Heart right ventricle (tissue), 16 donors: ENCODE measurements at places on chromosomes 13 and 19. TPM values are rescaled to one million over a fixed set of nuclear protein-coding genes. Genes with fewer than 3 reads are reported as not detected.

DNA sequence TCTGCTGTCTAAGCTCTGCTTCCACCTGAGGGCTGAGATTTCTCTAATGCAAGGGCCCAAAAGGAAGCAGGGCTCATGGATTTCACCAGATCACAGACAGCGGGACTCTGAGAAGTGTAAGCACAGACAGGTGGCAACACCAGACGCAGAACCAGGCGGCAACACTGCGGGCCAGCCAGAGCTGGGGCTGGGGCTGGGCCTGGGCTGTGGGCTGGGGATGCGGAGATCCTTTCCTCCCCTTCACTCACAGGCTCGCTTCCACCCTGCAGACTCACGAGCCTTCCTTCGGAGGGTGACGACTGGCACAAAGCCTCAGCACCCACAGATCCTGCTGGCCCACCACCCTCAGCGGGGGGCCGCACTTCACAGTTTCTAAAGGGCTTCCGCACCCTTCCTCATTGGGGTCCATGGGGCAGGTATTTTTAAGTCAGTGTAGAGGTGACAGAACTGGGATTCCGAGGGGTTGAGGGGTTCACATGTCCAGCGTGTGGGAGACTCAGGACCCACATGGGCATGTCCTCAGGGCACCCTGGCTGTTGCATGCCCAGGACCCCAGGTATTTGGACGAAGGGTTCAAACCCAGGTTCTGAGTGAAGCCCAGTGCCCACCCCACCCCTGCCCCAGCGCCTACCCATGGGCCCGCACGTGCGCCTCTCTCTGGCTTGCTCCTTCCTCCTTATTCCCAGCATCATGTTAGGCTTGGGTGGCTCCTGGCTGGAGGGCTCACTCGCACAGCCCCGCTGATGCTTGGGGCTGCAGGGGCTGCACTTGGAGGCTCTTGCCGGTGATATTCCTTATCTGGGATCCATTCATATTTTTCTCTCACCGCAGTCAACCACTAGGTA is 137.3 kb upstream of the GPR12 start:
- no peak for DNase-seq

GRCh38 chr13:46173656-46174055 is 8.3 kb downstream of the LCP1 start:
- DNase-seq: no peak

ACP5 gene
- total RNA-seq: 1.9 TPM

DPF1 gene
- total RNA-seq: 0.29 TPM

- DNase-seq: no peak
Observed at GRCh38 chr19:39154629-39155100, 29.1 kb downstream of the PAK4 start.

DNA sequence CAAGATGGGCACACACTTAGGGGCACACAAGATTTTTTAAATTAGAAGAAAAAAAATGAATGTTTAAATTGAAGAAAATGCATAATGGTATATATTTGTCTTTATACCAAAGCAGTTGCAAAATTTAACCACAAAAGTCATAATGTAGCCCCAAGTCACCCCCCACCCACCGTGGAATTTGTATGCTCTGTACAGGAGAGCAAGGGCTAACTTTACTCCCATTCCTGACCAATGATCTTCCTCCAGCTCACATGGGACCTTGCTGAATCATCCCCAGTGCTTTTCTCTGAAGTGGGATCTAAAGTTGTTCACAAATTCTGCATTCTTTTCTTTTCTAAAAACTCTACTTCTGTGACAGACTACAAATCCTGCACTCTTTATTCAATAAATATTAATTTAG is 597.0 kb downstream of the UQCRFS1 start:
- DNase-seq: no peak

DNA sequence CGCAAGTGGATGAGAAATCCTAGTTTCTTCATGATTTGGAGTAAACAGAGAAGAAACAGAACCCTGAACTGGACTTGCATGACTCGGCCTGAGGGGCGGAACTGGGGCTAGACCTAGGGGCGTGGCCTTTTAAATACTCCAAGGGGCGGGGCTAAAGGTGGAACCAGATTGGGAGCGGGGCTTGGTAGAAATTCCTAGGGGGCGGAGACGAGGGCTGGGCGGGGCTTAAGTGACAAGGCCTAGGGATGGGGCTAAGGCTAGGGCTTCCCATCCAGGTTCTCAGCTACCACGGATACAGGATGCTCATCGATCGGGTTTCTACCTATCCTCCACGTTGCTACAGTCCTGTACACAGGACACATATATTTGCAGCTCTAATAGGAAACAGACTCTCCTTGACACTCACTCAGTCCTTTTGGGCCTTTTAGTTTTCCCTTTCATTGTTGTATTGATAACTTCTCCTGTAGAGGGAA is 372 bp upstream of the ZNF699 start:
- DNase-seq: peak; percentile 90

LILRB1 gene
- 1.7 TPM for total RNA-seq

- no peak for DNase-seq
Observed at GRCh38 chr13:36142735-36143134, 11.6 kb upstream of the DCLK1 start.

- no peak for DNase-seq
Observed at GRCh38 chr19:46611776-46612175, 10.6 kb downstream of the CALM3 start.

DNA sequence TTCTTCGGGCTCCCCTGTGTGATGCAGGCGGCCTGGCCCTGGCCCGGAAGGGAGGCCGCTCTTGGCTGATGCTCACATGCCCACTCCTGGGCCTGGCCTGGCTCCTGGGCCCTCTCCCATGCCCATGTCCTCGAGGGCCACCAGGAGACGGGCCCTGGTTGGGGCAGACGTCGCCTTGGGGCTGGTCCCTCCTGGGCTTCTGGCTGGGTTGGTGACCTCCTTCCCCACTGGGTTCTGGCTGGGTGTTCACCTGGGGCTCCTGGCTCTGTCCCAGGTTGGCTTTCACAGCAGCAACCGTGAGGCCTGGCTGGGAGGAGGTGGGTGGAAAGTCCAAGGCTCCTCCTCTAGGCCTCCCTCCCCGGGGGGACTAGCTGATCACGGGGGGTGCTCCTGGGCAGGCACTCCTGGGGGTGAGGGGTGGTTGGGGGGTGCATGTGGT is 15.5 kb upstream of the SLC7A10 start:
- no peak for DNase-seq

DNA sequence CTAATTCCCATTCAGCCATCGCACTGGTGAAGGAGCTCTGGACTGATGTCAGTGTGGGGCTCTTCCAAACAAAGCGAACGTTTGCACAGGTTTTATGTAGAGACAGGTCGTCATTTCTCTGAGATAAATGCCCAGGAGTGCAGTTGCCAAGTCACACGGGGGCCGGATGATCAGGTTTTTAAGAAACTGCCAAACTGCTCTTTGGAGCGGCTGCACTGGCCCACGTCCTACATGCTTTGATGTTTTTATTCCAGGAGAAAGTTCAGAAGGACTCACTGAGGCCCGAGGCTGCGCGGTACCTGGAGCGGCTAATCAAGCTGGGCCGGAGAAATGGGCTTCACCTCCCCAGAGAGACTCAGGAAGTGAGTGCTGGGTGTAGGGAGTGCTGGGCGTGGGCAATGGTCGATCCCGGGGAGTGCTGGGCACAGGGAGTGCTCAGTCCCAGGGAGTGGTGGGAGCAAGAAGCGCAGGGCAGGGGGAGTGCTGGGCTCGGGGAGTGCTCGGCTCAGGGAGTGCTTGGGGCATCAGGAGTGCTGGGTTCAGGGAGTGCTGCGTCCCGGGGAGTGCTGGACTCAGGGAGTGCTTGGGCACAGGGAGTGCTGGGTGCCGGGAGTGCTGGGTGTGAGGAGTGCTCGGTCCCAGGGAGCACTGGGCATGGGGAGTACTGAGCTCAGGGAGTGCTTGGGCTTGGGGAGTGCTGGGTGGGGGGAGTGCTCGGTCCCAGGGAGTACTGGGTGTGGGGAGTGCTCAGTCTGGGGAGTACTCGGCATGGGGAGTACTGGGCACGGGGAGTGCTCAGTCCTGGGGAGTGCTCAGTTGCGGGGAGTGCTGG is 10.7 kb downstream of the THOP1 start:
- DNase-seq: no peak

- DNase-seq: no peak
Observed at GRCh38 chr19:39906820-39907611, 27.4 kb downstream of the FCGBP start.

FAM216B gene
- total RNA-seq: 4.0 TPM

- DNase-seq: peak; percentile 55
Observed at GRCh38 chr19:45768655-45768983, 433 bp downstream of the SIX5 start.

- no peak for DNase-seq
Observed at GRCh38 chr13:37446503-37446902, 152.1 kb downstream of the POSTN start.

DNA sequence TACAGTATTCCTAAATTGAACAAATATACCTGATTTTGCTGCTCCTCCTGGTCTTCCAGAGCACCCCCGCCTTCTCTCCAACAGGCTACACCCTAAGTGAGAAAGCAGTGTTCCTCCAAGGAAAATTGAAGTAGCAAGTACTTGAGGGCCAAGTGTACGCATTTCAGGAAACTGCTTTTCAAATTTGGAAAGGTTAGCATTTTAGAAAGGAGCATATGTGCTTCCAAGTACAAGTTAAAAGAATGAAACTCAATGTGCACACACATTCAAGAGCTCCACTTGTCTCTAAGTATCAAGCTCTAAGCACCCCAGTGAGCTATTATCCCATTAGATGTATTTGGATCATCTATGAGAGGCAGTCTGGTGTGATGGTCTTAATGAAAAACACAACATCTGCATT is 25.8 kb downstream of the LHFPL6 start:
- DNase-seq: no peak

OR7G2 gene
- total RNA-seq: not detected

DNA sequence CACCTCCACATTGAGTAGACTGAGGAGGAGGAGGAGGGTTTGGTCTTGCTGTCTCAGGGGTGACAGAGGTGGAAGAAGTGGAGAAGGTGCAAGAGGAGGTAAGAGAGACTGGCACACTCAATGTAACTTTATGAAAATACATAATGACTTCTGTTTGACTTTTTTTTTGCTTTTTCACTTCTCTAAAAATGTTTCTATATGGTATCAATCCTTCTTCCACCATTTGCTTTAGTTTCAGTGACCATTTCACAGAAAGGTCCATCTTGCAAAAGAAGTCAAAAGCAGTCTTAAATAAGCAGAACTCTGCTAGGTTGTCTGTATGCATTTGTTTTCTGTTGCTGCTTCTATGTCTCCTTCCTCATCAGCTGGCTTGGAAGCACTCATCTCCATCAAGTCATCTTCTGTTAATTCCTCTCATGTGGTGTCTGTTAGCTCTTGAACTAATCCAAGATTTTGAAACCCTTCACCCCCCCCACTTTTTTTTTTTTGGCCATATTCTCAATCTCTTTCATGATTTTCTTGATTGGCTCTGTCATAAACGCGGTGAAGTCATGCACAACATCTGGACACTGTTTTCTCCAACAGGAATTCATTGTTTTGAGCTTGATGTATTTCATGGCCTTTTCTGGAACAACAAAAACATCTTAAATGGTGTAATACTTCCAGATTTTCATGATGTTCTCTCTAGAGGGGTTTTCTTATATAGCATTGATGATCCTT is 80.8 kb downstream of the KL start:
- DNase-seq: no peak

DNA sequence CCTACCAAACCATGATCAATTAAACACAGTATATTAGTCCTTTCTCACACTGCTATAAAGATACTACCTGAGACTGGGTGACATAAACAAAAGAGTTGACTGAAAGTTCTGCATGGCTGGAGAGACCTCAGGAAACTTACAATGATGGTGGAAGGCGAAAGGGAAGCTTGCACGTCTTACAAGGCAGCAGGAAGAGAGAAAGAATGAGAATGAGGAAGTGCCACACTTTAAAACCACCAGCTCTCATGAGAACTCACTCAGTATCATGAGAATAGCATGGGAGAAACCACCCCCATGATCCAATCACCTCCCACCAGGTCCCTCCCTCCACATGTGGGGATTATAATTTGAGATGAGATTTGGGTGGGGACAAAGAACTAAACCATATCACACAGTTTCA is 324.9 kb upstream of the ZNF507 start:
- no peak for DNase-seq

DNA sequence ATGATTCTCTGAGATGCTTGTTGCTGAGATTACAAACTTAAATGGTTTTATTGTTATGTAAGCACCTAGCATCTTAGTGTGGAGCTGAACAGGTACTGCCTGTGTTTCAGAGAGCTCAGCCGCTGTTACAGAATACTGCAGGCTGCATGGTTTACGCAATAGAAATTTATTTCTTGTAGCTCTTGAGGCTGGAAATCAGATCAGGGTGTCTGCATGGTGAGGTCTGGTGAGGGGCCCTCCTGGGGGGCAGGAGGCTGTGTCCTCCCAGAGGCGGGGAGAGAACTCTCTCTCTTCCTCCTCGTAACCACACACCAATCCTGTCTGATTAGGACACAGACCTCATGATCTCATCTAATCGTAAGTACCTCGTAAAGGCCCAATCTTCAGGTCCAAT is 13.1 kb downstream of the ATP11A start:
- no peak for DNase-seq

DNA sequence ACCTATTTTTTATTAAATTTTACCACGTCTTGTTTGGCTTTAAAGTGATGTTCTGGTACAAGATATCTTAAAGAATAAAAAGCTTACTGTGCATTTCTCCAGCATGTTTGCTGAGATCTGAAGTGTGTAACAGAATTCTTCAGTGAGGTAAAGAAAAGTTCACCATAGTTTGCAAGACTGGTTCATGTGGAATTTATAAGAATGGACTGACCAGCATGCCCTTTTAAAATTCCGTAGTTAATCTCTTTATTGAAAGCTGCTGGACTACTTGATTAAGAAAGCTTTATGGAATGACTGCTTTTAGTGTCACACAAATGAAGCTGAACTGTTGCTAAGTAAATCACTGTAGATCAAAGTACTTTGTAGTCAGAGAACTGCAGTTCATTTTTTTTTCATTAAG is 119.2 kb downstream of the GPC6 start:
- no peak for DNase-seq

GRCh38 chr19:19748249-19748938 is 15.5 kb upstream of the ZNF14 start:
- DNase-seq: no peak

DNA sequence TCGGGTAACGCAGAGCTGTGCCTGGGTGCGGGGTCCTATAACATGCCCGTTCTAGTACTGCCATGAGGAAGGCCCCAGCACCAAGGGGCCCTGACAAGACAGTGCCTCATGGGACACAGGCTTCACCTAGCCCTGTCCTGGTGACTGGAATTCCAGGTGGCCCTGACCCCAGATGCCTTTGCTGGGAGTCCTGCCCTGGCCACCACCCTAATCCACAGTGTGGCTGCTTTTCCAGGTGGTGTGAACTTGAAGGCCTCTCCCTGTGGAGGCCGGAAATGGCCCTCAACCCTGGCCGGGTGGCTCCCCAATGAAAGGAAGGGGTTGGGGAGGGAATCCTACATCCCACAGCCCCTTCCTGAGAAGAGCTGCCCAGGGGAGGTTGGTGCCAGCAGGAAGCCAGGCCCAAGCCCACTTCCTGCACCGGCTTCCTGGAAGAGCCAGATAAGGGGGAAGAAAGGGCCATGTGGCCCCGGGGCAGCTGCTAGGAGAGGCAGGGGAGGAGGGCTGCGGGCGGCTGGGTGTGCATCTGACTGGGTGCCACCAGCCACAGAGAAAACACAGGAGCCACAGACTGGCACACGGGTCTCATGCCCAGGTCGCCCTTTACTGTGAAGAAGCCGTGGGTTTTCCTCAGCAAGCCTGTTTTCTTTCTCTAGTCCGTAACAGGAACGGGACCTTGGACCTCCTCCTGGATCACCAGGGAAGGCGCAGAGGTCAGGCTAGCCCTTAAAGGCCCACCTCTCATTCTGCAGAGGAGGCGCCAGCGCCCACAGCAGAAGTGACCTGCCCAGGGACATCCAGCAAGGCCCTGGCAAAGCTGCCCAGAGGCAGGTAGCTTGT is 4.7 kb downstream of the LSM4 start:
- peak; percentile 30 for DNase-seq
